ENCODE measurements at places on chromosomes 7 and 10. TPM values are rescaled to one million over a fixed set of nuclear protein-coding genes. Genes with fewer than 3 reads are reported as not detected.

The CALCR gene
- not detected for total RNA-seq

The IRF5 gene
- total RNA-seq: 5.8 TPM

The BRAF gene
- 24.0 TPM for total RNA-seq

The PRRT4 gene
- not detected for total RNA-seq

The ITGA8 gene
- total RNA-seq: 55.8 TPM

The CLCN1 gene
- total RNA-seq: not detected

The AQP1 gene
- total RNA-seq: 78.8 TPM

The SMARCD3 gene
- total RNA-seq: 105 TPM

The MYO3A gene
- total RNA-seq: 0.45 TPM

The GIMAP6 gene
- total RNA-seq: 10.6 TPM

The UPK3B gene
- total RNA-seq: 12.2 TPM

The BLNK gene
- total RNA-seq: 13.8 TPM

The POU6F2 gene
- not detected for total RNA-seq

The WDR91 gene
- 79.4 TPM for total RNA-seq

The TAS2R5 gene
- 45.5 TPM for total RNA-seq

The OR9A2 gene
- total RNA-seq: not detected

The PRSS37 gene
- total RNA-seq: not detected

The SLC13A1 gene
- total RNA-seq: 0.18 TPM

The NME8 gene
- not detected for total RNA-seq

The C10orf71 gene
- not detected for total RNA-seq

The SPDYE2B gene
- total RNA-seq: not detected

The SPDYE11 gene
- not detected for total RNA-seq

The BRAT1 gene
- total RNA-seq: 119 TPM

Data from stomach (tissue), 19 donors.